ENCODE measurements at places on chromosomes 5 and 9.

DNA sequence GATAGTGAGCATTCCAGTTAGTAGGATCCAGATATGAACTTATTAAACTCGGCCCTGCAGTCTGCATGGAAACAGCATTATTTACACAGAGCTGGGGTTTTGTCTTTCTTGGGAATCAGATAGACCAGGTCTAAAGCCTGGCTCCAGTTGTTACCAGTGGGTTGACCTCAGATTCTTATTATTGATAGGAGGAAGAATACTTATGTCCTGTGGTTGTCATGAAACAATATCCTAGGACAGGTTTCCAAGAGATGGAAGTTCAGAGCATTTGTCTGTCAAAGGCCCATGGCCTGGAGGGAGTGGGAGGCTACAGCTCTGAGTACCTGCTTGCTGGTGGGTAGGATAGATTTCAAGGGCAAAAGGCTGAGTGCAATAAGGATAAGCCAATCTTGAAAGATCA lies 129.2 kb downstream of the BOD1 start:
- no peak for DNase-seq

- DNase-seq = no peak
These were observed 21.7 kb downstream of the CXXC5 start for GRCh38 chr5:139669662-139670368.

DNA sequence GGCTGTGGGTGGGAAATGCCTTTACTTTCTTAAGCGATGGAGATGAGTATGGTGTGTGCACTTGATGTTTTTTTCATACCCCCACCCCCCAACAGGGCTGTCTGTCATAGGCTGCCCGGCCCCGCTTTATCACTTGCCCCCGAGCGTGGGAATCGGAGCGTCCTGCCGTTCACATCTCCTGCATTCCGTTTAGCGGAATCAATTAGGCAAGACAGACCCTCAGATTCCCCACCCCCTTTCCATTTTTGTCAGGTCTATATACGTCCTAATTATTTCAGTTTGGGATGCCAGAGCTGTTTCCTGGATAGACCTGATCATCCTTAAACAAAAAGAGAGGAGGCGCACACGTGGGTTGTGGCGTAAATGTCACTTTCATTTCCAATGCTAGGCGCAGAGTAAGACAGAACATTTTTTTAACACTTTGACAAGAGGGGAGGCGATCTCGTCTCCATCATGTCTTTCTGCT lies 217.2 kb downstream of the MEF2C start:
- no peak for DNase-seq

DNA sequence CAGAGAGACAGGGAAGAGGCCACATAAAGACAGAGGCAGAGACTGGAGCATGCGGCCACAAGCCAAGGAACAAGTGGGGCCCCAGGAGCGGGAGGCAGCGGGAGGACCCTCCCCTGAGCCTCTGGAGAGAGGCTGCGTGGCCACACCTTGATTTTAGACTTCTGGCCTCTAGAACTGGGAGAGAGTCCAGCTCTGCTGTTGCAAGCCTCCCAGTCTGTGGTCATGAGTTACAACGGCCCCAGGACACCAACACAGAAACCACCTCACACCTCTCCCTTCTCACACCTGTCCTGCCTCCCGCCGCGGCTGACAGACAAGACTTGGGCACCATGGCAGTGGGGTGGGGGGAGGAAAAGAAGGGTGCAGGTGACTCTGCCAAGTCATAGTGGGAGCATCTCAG lies 2.2 kb downstream of the INPP5E start:
- DNase-seq = no peak

DNA sequence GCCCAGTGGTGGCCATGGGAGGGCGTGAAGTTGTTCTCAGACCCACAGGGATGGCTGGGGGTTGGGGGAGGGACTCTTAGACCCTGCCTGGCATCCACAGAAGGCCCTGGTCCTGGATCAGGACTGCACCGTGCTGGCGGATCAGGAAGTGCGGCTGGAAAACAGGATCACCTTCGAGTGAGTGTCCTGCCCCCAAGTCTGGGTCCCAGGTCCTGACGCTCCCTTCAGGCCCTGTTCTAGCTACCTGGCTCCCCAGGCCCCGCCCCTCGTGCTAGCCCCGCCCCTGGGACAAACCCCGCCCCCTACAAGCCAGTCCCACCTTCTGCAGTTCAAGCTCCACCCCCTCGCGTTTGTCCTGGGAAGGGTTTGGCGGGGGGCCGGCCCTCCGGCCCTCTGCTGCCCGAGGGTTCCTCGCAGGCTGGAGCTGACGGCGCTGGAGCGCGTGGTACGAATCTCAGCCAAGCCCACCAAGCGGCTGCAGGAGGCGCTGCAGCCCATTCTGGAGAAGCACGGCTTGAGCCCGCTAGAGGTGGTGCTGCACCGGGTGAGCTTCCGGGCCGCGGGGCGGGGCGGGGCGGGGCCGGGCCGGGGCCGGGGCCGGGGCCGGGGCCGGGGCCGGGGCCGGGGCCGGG lies 12.9 kb downstream of the RGS14 start:
- no peak for DNase-seq

DNA sequence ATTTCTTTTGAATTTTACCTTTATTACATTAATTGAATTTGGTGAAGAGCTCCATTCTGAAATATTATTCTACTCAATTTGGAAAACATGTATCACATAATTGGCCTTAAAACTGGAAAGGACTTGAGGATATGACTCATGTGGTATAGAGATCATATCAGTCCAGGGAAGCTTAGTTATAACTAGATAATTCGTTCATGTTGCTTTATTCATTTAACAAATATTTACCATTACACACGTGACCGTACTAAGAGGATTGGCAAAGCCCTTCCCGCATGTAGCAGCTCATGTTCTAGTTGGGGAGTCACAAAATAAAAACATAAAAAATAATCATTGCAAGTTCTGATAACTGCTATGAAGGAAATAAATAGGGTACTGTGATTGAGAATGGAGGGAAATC lies 1816.5 kb downstream of the MAT2B start:
- DNase-seq = no peak

- no peak for DNase-seq
These were observed 275.3 kb upstream of the CDH6 start for GRCh38 chr5:30918171-30918570.

GRCh38 chr5:115815006-115815692 lies 1.3 kb downstream of the CDO1 start:
- DNase-seq = no peak

GRCh38 chr5:135864503-135865435 lies 30.3 kb downstream of the SLC25A48 start:
- no peak for DNase-seq

- DNase-seq = no peak
These were observed 429.7 kb upstream of the KLF4 start for GRCh38 chr9:107919263-107919662.

DNA sequence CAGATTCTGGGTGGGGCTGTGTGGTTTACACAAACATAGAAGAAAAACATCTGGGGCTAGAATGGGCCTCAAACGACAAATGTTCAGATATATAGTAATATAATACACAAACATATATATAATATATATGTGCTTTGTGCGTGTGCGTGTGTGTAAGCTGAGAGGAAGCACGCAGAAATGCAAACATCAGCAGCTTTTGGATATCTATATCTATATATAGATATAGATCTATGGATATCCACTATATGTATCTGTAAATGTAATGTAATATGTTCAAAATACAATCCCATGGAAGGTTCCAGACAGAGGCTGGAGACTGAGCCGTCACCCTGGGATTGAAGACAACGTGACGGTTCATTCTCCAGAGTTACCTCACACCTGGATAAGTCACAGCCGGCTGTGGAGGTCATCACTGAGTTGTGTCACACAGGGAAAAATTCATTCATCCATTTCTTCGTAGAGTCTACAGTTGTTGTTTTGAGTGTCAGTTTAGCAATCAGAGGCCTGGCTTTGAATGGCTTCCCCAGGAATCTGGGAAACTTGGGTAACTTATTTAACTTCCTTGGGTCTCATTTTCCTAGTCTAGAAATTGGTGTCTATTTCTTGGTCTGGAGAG lies 123.0 kb upstream of the CPEB4 start:
- DNase-seq = no peak

- no peak for DNase-seq
These were observed 1.0 kb upstream of the MCC start for GRCh38 chr5:113489299-113489698.

DNA sequence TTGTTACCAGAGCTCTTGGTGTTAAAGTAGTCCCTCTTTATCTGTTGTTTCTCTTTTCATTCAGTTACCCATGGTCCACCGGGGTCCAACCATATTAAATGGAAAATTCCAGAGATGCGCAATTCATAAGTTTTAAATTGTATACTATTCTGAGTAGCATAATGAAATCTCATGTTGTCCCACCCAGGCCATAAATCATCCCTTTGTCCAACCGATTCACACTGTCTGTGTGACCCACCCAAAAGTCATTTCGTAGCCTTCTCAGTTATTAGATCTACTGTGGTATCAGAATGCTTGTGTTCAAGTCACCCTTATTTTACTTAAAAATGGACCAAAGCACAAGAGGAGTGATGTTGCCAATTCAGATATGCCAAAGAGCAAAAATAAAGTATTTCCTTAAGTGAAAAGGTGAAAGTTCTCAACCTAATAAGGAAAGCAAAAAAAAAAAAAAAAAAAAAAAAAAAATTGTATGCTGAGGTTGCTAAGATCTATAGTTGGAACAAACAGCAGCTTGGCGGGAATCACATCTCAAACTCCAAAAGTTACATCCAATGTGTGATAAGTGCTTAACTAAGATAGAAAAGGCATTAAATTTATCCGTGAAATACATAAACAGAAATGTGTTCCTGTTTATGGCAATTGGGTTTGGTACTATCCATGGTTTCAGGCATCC lies 106.8 kb upstream of the GPBP1 start:
- no peak for DNase-seq

DNA sequence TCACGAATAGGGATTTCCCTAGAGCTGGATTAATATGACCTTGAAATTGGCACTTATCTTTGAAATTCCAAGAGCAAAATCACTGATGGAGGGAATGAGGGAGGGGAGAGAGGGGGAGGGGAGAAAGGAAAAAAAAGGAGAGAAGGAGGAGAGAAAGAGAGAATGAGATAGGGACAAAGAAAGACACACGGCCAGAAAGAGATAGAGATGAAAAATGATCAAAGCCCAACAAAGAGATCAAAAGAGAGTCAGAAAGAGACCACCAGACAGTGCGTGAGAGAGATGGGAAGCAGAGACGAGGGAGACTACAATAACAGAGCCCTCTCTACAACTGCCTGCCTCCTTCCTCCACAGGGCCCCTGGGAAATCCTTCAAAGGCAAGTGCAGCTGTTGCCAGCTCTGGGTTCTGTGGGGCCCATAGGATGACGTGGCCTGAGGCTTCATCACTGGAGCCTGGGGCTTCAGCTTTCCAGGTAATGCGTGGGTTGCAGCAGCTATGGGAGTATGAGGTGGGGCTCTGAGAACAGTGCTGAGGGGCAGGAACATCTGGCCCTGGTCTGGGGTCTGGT lies 58.3 kb upstream of the SHB start:
- no peak for DNase-seq

GRCh38 chr9:4228606-4229005 lies 71.3 kb downstream of the GLIS3 start:
- DNase-seq = no peak

DNA sequence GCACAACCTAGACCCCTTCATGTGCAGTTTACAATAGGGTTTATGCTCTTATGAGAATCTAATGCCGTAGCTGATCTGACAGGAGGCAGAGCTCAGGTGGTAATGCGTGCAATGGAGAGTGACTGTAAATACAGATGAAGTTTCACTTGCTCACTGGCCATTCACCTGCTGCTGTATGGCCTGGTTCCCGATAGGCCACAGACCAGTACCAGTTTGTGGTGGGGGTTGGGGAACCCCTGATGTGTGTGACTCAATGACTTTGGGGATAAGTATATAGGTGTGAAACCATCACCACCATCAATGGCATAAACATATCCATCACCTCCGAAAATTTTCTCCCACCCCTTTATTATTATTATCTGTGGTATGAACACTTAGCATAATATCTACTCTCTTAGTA lies 42.1 kb downstream of the TLR4 start:
- no peak for DNase-seq

GRCh38 chr5:91345461-91345860 lies 37.7 kb downstream of the ARRDC3 start:
- DNase-seq = no peak

- DNase-seq = no peak
These were observed 135.2 kb downstream of the C9orf152 start for GRCh38 chr9:110072597-110073355.

DNA sequence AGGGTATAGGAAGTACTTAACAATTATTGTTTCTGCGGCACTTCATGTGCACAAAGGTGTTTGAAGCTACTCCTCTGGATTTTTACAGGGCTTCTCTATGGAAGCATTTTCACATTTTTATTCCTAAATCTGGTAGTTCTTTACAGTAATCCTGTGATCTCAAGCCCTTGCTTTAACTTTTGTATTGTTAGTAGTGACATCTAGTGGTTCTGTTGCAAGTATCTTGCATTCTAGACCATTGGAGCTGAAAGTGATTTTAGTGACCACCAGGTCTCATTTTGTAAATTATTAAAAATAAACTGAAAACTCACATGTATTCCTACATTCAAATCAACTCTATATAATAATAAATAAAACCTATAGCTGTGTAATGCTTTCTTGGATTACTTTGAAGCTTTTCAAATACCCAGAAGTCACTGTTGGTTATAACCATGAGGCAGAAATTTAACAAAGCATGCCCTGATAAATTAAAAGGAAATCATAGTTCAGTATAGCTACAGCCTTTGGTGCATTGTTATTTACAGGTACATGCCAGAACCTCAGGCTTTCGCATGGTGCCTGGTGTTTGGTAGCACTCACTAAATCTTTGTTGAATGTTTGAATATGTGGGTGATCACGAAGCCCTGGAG lies 18.9 kb downstream of the RPS23 start:
- no peak for DNase-seq

DNA sequence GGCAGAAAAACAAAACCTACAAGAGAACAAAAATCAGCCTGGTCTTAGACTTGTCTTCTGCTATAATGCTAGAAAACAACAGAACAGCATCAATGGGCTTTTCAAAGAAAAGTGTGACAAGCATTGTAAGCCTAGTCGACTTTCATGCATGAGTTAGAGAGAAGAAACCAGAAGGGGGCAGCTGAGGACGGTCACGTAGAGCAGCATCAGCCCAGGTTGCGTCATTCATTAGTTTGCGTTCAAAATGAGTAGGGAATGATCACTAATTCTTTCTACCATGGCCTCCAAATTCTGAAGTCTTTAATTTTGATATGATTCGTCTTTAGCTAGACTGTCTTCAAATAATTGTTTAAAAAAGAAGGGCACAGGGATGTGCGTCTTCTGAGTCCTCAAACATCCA lies 4.7 kb upstream of the ISCA1 start:
- DNase-seq = no peak

DNA sequence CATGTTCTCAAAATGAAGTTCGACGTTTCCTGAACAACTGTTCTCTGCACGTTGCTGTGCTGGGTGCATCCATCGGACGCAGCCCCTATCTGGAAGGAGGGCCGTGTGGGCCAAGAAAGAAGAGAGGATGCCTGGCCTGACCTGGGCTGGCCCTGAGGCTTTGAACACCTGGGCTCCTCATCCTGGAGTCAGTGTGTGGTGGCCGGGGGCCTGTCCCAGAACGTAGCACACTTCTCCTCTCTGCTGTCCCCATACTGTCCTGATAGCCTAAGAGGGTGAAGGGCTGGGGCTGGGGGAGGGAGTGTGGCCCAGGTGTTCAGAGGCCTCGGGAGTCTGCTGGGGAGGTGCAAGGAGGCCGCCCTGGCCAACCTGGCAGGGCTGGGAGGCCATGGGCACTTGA lies 21.5 kb downstream of the COL5A1 start:
- DNase-seq = no peak

Measured in glomerular endothelial cell (primary cell).